Astrocyte of the hippocampus (primary cell): ENCODE measurements at places on chromosomes 3 and 15.
A peak's percentile ranks its signal among the peaks of the same experiment; 100 is the strongest.

GRCh38 chr15:93829115-93829870 is 402.1 kb upstream of the MCTP2 start:
- DNase-seq, result peak; percentile 71

DNA sequence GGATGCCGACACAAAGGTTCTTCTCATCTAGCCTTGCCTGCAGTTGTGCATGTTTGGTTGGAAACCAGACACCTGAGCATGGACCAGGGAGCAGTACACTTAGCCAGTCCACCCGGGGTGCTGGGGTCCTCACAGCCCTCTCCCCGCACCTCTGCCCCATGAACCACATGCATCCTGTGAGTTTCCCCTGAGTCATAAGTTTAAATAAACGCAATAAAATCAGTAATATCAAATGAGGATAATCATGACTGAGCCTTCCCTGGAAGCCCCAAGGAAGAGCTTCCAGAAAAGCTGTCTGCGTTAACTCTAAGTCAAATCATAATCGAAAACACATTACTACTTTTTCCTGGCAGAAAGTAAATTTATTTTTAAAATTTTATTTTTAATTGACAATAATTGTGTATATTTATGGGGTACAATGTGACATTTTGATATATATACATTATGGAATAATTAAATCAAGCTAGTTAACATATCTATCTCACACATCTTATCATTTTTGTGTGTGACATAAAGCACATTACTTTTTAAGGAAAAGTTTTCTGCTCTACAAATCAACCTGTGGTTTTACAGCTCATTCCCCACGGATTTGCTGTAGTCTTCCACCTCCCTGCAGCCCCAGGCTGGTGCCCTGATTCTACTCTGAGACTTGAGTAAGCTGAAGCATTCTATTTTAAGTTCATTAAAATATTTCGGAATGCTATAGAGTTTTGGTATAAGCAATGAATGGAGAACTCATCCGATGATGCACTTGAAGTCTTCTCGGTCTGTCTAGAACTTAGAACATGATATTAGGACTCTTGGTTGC is 166.0 kb upstream of the EIF1B start:
- DNase-seq, result no peak

GRCh38 chr15:55218056-55218455 is 21.3 kb upstream of the RSL24D1 start:
- no peak for DNase-seq

GRCh38 chr3:179955286-179955685 is 81.5 kb downstream of the PEX5L start:
- no peak for DNase-seq

DNA sequence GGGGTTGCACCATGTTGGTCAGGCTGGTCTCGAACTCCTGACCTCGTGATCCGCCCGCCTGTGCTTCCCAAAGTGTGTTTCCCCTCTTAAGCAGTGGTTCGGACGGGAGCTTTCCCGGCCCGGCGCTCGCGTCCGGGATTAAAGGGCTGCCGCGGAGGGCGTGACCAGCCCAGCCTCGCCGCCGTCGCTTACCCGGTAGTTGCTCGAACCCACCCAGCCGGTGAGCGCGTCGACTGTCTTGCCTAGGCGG is 513 bp downstream of the CLASP2 start:
- DNase-seq, result no peak

GRCh38 chr3:190213727-190214126 is 93.0 kb upstream of the P3H2 start:
- DNase-seq, result no peak

DNA sequence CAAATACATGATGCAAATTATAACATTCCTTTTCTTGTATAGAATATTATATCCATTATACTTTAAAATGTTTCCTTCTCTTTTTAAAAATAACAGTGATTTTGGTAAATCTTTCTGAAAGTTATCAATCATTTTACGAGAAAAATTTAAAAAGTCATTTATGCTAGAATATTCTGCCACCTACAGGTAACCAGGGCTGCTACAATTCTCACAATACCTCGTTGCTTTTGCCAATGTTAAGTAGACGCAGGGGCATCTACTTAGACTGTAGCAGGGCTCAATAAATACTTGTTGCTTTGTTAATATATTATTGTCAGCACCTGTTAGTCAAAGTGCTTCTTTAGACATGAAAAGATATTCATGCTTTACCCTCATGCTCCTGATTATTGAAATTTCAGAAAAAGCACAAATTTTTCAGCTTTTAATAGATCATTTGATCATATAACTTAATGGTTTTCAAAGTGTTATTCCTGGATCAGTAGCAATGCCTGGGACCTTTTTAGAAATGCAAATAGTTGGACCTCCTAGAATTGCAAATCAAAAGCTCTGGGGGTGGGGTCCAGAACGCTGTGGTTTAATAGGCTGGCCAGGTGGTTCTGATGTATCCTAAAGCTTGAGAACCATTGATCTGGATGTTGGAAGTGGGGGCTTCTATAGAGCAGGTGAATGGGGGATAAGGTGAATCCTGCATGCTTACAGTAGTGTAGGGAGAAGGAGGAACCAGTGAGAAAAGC is 223.6 kb upstream of the PDZRN3 start:
- peak; percentile 45 for DNase-seq

- no peak for DNase-seq
Measured at GRCh38 chr3:62376906-62377877, 3.8 kb upstream of the FEZF2 start.

DNA sequence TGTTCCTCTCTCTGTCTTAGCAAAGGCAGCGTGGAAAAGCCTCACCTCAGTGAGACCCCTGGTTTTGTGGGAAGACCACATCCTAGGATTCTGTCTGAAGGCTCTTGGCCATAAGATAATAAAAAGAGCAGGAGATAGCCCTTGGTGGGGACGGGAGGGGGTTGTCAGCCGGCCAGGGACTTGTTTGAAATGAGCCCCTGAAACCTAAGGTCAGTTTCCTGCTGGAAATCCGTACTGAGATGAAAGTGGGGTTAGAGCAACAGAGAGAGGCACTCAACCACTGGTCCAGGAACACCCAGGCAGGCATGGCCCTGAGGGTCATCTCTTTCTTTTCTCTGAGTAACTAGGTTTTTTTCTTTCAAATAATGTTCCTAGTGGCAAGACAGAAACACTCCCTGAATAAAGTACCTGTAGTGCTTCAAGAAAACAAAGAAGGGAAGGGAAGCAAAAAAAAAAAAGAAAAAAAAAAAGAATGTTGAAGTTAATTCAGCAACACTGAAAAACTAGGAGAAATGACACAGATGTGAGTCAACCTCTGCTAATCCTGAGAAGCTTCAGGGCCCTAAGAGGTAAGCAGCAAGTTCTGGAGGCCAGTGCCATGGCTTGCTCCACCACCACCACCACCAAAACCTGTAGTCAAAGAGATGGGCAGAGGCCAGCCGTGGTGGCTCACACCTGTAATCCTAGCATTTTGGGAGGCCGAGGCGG is 3.2 kb downstream of the ITGB5 start:
- DNase-seq, result peak; percentile 32

DNA sequence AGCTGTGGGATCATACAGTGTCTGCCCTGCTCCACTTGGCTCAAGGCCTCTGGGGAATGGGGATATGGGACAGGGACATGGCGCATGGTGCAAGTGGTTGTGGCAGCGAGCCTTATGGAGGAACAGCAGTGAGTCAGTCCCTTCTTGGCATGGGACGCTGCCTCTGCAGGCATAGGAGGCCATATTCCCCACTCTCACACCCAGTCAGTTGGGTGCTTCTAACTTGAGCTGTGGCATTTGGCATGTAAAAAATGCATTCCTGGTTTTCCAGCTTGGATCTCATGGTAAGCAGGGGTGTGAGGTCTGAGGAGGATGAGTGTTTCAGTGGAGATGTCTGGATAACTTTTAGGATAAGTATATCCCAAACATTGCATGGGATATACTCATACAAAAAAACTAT is 31.6 kb upstream of the UBE2Q2 start:
- peak; percentile 37 for DNase-seq

- DNase-seq, result no peak
Measured at GRCh38 chr3:25870452-25870851, 80.6 kb downstream of the OXSM start.

GRCh38 chr3:57872606-57873005 is 116.5 kb downstream of the SLMAP start:
- DNase-seq, result peak; percentile 23

GRCh38 chr3:1962396-1963088 is 136.1 kb upstream of the CNTN4 start:
- DNase-seq, result no peak

DNA sequence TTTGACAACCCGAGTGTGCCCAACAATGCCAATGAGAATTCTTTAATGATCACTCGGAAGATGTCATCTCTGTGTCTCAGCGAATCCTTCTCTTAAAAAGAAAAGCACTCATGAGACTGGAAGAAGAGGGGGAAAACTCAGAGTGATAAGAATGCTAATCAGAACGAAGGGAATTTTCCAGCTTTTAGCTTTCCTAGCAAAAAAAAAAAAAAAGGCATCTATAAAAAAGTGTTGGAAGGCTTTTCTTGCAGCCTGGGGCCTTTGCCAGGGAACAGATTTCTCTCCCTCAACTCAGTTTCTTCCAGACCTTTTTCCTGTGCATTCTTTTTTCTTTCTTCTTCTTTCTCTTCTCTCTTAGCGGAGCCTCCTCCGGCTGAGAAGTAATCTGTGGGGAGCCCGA is 80.5 kb upstream of the NEO1 start:
- DNase-seq, result no peak

GRCh38 chr15:91291673-91292072 is 191.6 kb downstream of the SV2B start:
- DNase-seq, result no peak

- DNase-seq, result no peak
Measured at GRCh38 chr3:109679664-109680063, 342.3 kb upstream of the DPPA4 start.

GRCh38 chr3:65875393-65876027 is 163.2 kb downstream of the MAGI1 start:
- DNase-seq, result no peak

DNA sequence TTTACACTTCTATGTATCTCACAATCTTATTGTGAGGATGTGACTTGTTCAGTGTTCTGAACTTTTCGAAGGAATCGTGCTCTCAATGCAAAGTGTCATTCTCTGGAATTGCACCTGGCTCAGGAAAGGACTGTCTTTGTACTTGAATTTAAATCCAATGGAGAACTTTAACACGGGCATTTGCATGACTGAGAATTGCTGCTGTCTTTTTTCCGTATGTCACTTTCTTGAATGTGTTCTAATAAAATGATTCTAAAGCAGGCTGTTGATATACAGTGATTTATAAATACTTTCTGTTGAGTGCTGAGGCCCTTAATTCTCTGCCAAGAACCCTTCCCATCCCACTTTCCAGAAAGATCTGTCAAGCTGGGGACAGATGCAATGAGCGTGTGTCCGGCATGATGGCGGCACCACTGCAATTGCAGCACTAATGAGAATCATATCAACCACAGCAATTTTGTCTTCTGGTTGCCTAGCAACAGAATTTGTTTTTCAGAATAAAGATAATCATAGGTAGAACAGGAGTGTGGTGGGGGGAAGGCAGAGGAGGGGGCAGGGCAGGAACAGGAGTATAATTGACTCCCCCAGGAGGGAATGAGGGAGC is 210.6 kb upstream of the UMPS start:
- DNase-seq, result no peak

DNA sequence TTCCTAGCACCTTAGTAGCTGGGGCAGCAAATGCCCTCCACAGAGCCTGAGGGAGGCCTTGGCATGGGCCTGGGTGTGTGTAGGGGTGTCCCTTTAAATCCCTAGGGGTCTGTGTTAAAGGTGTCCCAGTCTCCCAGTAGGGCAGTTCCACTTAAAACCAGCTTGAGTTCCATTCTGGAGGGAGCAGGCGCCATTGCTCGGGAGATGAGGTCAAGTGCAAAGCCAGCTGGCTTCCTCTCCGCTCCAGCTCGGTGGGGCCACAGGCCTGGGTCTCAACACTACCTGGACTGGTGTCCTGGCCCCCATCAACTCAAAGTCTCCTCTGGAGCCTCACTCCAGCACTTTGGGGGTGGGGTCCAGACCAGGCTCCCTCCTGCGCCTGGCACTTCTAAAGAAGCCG is 25.2 kb downstream of the FEM1B start:
- DNase-seq, result no peak

- DNase-seq, result peak; percentile 82
Measured at GRCh38 chr3:179323197-179324110, 623 bp downstream of the ZNF639 start.

GRCh38 chr3:170496868-170497140 is 78.1 kb downstream of the CLDN11 start:
- DNase-seq, result no peak

DNA sequence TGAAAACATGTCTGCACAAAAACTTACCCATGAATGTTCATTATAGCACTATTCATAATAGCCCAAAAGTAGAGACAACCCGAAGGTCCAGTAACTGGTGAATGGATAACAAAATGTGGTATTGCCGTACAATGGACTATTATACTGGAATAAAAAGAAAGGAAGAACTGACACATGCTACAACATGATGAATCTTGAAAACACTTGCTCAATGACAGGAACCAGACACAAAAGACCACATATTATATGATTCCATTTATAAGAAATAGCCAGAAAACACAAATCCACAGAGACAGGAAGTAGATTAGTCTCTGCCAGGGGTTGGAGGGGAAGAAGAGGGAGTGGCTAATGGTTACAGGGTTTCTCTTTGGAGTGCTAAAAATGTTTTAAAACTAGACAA is 18.3 kb downstream of the SHC4 start:
- no peak for DNase-seq

GRCh38 chr3:77122652-77123051 is 82.8 kb downstream of the ROBO2 start:
- no peak for DNase-seq

DNA sequence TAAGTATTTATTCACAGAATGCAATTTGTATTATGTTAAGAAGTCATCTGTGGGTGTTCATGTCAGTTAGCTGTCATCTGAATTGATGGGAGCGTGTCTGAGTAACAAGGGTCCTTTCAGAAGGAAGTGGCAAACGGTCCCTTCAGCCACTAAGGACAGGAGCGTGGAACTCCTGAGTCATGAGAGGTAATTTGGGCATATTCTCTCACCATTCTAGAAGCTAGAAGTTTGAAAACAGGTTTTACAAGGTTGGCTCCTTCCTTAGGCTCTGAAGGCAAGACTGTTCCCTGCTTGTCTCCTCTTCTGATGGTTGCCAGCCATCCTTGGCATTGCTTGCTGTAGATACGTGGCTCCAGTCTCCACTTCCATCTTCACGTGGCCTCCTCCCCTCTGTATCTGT is 19.7 kb downstream of the ABHD2 start:
- DNase-seq, result no peak

DNA sequence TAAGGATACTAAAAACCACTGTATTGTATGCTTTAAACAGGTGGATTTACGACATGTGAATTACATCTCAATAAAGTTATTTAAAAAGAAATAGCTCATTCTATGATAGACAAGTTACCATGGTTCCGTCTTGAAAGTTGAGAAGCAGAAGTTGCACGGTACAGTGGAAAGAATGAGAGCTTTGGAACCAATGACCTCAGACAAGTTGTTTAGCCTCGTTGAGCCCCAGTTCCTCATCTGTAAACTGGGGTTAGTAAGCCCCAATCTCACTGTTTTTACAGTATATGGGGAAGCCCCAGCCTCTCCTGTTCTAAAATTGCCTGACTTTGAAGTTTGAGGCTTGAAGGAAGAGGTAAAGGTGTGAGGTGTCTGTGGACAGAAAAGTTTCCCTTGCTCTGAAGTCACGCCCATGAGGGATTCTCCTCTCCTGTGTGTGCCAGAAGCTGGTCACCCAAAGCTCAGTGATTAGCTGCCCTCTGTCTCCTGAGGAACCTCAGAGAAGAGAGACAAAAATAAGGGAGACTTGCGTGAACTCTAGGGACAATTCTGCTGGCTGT is 10.0 kb downstream of the CRYGS start:
- no peak for DNase-seq
